ENCODE measurements at places on chromosomes 12 and 14. TPM values are rescaled to one million over a fixed set of nuclear protein-coding genes. Genes with fewer than 3 reads are reported as not detected.

Gene HOXC6
- polyA plus RNA-seq, result not detected

Gene ANKRD33
- not detected for polyA plus RNA-seq

Gene ZC3H10
- polyA plus RNA-seq, result 5.0 TPM

Gene AHNAK2
- 35.1 TPM for polyA plus RNA-seq

Gene SLC5A8
- 0.05 TPM for polyA plus RNA-seq

Gene LRFN5
- 9.6 TPM for polyA plus RNA-seq

Gene BHLHE41
- polyA plus RNA-seq, result 2.7 TPM

Gene RPL10L
- not detected for polyA plus RNA-seq

Gene MDGA2
- polyA plus RNA-seq, result not detected

Gene ITGB7
- polyA plus RNA-seq, result 0.47 TPM

Gene ZBTB1
- 61.7 TPM for polyA plus RNA-seq

Gene ITPK1
- 49.1 TPM for polyA plus RNA-seq

Gene FOXN4
- polyA plus RNA-seq, result not detected

Gene KLHDC1
- 5.8 TPM for polyA plus RNA-seq

Gene ABHD4
- 25.3 TPM for polyA plus RNA-seq

Gene SYNDIG1L
- polyA plus RNA-seq, result not detected

Gene ARPC3
- polyA plus RNA-seq, result 149 TPM

Gene SLC6A12
- 0.67 TPM for polyA plus RNA-seq

Gene GALNT9
- polyA plus RNA-seq, result 0.76 TPM

Gene ANG
- polyA plus RNA-seq, result 2.2 TPM

Gene SLC7A8
- 10.9 TPM for polyA plus RNA-seq

Gene PRH2
- polyA plus RNA-seq, result not detected

Gene PLA2G1B
- polyA plus RNA-seq, result not detected

Gene LIN7A
- 9.1 TPM for polyA plus RNA-seq

Gene DBX2
- not detected for polyA plus RNA-seq

Gene ZNF10
- 5.1 TPM for polyA plus RNA-seq

Gene TESPA1
- polyA plus RNA-seq, result 3.2 TPM

Gene PDE3A
- 13.2 TPM for polyA plus RNA-seq

Gene RIPK3
- 1.4 TPM for polyA plus RNA-seq

Gene TCP11L2
- 13.8 TPM for polyA plus RNA-seq

Gene CLEC4C
- not detected for polyA plus RNA-seq

Gene CCDC197
- not detected for polyA plus RNA-seq

Gene LTB4R2
- polyA plus RNA-seq, result 2.0 TPM

Gene PTPRB
- polyA plus RNA-seq, result not detected

Gene RPGRIP1
- polyA plus RNA-seq, result 0.77 TPM

Gene AKAP5
- polyA plus RNA-seq, result 0.81 TPM

Gene PGF
- polyA plus RNA-seq, result 37.1 TPM

Gene HOXC4
- 8.1 TPM for polyA plus RNA-seq

All from muscle of arm (tissue), 14 donors.